ENCODE measurements at places on chromosomes 3 and 15.

DNA sequence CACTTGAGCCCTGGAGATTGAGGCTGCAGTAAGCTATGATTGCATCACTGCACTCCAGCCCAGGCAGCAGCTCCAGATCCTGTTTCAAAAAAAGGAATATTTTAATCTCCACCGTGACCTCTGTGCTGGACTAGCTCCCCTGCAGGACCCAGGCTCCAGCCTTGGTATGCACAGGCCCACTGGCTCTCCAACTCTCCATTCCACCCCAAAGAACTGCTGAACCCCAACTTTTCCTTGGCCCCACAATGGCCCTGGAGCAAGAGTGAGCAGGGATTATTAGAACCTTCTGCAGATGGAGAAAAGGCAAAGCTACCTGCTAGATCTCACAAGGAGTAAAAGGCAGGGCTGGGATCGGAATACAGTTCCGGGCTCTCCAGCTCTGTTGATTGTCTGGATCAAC lies 32.8 kb upstream of the SFMBT1 start:
- DNase-seq, result no peak

DNA sequence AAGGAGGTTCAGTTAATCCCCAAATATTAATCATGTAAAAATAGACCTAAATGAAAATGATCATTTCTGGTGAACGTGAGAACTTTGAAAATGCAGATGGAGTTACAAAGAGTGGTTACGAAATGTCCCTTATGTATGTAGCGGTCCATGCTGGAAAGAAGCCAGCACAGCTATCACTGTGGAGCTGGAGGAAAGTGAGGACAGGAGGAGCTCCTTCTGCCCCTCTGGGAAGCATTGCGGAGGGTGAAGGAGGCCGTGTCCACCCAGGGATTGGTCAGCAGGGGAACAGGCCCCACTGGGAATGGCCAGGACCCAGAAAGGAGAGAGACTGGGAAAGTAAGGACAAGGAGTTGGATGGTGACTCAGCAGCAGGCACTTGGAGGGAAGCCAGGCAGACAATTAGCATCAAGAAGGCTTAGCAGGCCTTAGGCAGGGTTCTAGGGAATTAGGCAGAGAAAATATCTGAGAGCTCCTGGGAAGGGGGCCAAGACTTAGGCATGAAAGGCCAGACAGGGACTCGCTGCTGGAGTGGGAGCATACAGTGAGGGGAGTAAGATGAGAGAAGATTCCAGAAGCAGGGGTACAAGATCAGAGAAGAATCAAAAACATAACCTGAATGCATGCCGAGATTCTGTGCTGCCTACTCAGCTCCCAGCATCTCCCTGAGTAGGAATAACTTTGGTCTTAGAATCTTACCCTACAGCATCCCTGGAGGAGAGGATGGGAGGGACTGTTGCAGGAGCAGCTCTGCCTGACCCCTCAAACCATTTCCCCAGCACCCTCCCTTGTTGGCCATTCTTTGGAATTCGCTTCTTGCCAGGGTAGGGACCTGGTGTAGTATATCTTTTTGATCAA lies 171.0 kb upstream of the UMPS start:
- DNase-seq, result peak; percentile 52

GRCh38 chr3:153291059-153291685 lies 129.1 kb downstream of the RAP2B start:
- DNase-seq, result peak; percentile 41

- peak; percentile 38 for DNase-seq
Observed at GRCh38 chr15:57218826-57219576, 157.3 kb upstream of the CGNL1 start.

DNA sequence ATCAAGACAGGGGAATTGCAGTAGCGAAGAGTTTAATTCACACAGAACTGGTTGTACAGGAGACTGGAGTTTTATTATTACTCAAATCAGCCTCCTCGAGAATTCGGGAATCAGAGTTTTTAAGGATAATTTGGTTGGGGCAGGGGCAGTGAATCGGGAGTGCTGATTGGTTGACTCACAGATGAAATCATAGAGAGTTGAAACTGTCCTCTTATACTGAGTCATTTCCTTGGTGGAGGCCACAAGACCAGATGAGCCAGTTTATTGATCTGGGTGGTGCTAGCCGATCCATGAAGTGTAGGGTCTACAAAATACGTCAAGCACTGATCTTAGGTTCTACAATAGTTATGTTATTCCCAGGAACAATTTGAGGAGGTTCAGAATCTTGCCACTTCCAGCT lies 5.3 kb upstream of the ZNF770 start:
- DNase-seq, result no peak

GRCh38 chr15:89226359-89227221 lies 5.2 kb upstream of the RLBP1 start:
- no peak for DNase-seq

- no peak for DNase-seq
Observed at GRCh38 chr3:197494366-197495058, 61.3 kb downstream of the BDH1 start.

- no peak for DNase-seq
Observed at GRCh38 chr3:17847156-17847555, 104.7 kb upstream of the TBC1D5 start.

DNA sequence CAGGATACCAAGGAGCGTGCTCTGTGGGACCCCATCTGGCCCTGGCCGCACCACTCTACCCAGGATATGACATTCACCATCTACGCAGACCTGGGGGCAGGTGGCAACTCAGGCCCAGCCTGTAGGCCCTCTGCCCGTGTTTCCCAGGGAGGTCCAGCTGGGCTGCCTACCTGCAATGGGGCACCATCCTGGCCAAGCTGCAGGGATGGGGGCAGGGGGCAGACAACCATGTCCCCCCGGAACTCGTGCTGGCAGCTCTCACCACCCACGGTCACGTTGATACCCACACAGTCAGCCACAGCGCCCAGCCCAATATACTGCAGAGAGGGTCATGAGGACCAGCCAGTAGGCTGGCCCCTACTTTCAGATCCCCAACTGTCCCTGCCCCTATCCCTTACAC lies 7.9 kb downstream of the MST1R start:
- DNase-seq, result no peak

GRCh38 chr15:85118581-85118980 lies 136.9 kb downstream of the PDE8A start:
- no peak for DNase-seq

GRCh38 chr15:67135494-67135893 lies 70.1 kb downstream of the SMAD3 start:
- DNase-seq, result no peak

DNA sequence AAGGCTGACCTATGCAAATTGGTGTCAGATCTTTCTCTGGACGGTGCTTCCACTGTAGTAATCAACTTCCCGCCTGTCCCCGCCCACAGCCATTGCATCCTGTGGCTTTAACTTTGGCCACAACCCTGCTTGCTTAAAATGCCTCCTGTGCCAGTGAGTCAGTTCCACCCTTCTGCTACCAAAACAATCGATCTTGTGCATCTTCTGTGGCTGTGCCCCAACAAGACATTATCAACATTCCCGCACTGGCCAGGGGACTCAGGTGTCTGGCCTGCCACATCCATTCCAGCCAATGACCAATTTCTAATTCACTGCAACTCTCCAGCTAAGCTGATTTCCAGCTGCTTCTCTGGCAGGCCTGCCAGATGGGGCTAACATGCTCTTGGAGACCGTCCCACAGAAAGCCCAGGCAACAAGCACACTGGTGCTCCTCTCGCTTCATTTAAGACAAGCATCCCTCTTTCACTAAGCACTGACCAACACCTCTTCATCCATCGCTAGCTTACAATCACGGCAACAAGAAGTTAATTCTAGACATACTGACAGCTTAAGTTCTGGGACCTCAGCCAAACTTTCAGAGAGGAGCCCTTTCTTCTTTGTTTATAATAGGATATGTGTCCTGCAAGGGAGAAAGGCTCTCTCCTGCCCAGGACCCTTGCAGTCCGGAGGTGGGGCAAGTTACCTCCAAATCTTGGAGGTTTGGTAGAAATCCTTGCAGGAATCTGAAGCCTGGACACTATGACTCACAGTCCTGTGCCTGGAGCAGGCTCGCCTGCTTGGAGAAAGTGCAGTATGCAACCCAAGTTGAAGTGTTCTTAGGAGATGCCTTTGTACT lies 6.7 kb downstream of the CA12 start:
- DNase-seq, result no peak

DNA sequence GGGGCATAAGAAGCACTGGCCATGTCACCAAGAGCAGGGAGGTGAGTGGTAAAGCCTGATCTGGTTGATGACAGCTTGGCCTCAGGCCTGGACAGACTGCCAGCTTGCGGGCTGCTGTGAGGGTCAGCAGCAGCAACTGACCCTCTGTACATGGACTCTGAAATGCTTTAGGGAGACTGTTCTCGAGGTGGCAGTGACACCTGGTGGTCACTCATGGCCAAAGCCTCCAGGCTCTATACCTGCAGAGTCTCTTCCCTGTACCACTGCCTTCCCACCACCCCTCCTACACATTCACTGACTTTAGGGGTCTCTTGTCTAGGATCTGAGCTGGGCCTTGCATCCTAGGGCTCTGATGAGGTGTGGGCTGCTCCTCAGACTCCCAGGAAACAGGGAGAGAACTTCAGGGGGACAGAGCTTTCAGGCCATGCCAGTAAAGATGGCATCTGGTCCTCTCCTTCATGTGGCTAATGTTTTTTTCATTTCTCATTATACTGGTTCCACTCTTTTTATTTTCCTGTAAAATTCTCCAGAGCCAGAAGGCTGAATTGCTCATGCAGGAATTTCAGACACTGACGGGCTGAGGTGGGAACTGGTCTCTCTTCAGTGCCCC lies 17.2 kb upstream of the TIMP4 start:
- peak; percentile 77 for DNase-seq

DNA sequence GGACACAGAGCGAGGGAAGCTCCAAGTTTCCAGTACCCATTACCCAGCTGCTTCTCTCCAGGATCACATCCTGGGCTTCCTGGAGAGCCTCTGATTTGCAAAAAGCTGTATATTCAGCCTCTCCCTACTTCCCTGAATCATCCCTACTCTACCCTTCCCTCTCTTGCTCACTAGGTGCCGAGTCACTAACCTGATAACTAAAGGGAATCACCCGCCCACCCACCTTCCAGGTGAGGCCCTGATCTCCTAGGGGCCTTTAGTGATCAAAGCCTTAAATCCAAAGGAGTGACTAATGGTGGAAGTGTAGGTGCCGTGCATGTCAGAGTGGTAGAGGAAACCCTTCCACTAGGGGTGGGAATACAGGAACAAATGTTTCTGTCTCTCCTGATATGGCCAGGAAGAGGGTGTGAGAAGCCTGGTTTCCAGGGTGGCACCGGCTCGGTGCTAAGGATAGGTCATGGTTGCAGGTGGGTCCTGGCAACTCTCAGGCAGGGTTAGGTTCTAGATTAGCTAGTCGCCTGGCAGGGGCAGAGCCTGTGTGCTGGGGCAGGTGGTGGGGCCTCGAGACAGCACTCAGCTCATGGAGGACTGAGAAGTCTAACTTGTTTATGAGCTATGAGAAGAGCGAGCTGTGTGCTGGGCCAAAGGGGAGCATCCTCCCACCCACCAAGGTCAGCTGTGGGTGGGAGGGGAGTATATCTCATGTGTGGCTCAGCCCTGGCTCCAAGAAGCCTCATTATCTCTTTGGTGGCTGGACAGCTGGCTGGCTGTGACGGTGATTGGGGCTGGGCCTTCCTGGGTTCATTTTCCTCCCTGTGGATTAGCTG lies 10.1 kb downstream of the SEMA7A start:
- no peak for DNase-seq

DNA sequence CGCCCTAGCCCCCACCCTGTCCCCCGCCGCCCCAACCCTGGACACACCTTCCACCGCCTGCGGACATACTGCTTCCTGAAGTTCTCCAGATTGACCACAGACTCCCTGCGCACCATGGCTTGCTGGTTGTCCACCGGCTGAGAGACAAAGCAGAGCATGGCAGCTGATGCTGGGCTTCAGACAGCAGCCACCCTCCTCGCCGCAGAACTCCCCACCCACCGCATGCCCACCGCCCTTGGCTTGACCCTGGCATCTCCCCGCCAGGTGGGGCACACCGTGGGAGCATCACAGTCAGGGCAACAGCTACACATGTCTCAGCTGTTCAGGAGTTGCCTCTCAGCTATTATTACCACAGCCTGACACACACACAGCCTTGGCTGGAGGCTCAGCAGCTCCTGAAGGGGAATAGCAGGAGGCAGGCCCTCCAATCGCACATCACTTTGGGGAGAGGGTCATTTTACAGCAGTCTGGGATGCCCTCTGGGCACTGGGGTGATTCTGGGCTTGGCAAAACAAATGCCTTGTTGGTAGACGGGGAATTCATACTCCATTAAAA lies 78.4 kb upstream of the HERC1 start:
- no peak for DNase-seq

DNA sequence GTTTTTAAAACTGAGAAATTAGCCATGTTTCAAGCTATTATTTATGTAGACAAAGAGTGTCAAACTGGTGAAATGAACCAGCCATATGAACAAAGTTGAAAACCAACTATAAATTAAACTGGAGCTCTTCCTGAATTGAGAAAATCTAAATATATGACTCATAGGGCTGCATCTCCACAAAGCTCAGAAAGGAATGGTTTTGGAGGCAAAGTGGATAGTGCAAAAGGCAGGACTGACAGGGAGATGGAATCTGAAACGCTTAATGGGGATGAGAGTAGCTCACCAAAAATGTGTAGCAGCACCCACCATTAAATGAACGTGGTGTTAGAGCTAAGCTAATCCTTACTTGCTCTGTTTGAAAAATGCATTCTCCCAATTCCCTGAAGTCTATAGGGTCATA lies 1066.0 kb downstream of the AGBL1 start:
- no peak for DNase-seq

DNA sequence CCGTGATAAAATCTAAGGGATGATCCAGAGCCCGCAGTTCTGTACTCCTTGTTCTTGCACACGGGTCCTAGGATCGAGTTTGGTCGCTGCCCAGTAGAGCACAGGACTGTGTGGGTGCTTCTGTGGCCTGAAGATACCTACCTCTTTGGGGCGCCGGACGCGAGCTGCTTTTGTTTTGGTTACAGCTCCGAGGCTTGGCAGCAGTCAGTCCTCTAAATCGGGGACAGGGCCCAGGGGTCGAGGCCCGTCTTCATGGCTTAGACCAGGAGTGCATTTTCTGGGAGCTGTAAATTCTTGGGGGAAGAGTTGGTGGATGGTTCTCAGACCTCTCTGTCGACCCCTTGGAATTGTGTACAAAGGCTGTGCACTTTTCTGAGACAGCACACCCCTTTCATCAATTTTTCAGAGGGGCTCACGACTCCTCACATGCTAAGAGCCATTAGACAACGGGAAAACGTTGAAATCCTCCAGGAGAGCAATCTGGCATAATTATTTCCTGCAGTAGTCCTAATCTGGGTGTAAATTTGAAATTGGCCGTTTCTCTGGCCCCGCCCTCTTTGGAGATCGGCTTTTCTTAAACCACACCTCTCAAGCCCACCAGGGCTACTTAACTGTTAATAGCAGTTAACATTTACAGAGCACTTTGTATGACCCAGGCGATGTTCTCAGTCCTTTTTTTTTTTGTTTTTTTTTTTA lies 928 bp downstream of the CEP97 start:
- DNase-seq, result peak; percentile 20

DNA sequence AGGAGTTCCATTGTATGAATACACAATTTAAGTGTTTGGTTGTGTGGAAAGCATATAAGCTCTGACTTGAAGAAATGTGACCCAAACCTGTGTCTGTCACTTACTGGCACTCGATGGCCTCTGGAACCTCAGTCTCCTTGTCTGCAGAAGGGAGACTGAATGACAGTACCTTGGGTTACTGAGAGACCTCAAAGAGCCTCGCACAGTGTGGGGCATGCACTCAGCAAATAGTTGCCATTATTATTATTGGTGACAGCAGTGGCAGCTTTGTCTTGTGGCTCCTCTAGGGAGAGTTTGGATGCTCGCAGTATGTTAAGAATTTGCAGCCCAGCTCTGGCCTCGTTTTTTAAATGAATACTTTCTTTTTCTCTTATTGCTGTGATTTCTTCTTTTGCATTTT lies 43.4 kb downstream of the EEFSEC start:
- peak; percentile 16 for DNase-seq

GRCh38 chr3:58419780-58420507 lies 13.7 kb downstream of the PDHB start:
- no peak for DNase-seq
